DMS79 treated with DMSO at 0.1 percent for 48 hours (cell line): ENCODE measurements at places on chromosomes 5 and 9.

GRCh38 chr5:152332716-152333460, 72.2 kb downstream of the NMUR2 start:
- DNase-seq: no peak

DNA sequence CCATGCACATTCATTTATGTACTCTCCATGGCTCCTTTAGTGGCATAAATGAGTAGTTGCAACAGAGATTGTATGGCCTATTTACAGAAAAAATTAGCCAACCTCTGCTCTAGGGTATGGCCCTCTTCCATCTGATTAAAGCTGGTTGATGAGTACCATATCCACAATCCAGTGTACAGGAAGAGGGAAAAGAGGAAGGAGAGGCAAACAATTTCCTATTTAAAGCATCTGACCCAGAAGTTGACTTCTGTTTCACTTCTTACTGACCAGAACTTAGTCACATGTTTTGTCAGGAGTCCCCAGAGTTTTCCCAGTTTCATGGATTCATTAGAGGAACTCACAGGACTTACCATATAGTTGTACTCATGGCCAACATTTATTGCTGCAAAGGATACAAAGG, 68.6 kb upstream of the STARD4 start:
- DNase-seq: no peak

DNA sequence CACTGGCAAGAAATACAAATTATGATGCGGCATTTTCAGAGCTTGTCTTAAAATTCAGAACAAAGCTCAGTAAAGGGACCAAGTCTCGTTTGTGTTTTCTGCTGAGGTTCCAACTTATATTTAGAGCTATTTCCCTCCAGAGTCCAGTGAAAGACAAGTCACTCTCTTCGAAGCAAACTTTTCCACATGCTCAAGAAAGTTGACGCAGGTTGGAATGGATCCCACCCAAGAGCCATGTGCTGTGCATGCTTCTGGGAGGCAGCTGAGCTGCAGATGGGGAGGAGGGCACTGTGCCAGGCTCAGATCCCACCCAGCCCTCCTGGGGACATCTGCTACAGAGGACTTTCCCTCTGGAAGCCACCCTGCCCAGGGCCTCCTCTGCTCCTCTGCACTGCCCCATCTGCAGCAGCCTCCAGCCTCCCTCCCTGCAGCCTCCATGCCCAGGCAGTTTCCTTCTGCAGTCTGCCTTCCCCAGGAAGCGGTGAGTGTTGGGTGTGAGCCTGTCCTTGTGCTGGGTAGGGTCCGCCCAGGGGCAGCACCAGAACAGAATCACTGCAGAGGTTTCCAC, 75.3 kb downstream of the COL23A1 start:
- no peak for DNase-seq

GRCh38 chr5:14967166-14967565, 95.6 kb upstream of the ANKH start:
- DNase-seq: no peak

DNA sequence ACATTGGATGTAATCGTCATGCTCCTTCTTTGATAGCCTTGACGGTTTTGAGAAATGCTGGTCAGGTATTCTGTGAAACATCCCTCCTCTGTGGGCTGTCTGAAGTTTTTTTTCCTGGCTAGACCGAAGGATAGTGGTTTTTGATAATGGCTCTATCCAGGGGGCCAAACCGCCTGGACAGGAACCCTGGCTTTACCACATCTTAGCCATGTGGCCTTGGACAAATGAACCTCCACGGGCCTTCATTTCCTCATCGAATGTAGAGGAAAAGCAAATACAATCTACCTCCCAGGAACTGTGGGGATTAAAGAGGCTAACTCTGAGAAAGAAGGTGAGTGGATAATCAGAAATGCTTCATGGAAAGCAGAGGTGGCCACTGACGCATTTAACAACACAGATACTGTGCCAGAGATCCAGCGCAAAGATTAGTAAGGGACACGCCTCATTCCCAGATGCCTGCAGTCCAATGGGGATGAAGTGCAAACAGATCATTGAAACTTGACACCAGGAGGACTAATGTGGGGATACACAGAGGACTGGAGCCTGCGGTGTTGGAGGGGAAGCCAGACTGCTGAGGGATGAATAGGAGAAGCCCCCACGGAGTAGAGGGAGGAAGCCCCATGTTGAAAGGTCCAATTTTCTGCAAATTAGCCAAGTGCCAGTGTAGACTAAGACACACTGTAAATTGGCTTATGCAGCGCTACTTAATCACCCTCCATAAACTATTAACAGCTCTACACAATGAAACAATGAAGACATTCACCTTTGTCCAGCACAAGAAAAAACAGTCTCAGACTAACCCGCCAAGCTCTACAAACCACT, 41.6 kb downstream of the MYO10 start:
- DNase-seq: peak; percentile 77

- DNase-seq: no peak
Observed at GRCh38 chr9:112765281-112765680, 14.7 kb downstream of the SNX30 start.

- DNase-seq: no peak
Observed at GRCh38 chr5:139696894-139697658, 48.9 kb downstream of the CXXC5 start.

GRCh38 chr5:79408028-79408427, 105.9 kb downstream of the HOMER1 start:
- no peak for DNase-seq

GRCh38 chr9:20569525-20569924, 52.8 kb downstream of the MLLT3 start:
- no peak for DNase-seq

DNA sequence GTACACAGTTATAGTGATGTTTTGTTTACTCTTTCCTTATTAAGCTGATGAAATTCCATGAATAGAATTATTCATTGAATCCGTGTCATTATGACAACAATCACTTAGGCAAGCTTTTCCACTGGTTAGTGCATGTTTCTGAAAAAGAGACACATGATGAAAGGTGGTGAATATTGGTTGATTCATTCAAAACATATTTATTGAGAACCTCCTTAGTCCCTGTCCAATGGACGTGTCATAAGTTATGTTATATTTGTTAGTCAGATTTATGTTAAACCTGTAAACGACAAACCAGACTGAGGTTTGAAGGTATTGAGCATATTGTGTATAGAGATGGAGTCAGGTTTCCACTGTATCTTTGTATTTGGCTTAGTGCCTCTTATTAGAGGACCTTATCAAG, 1888.9 kb upstream of the CDH6 start:
- no peak for DNase-seq

DNA sequence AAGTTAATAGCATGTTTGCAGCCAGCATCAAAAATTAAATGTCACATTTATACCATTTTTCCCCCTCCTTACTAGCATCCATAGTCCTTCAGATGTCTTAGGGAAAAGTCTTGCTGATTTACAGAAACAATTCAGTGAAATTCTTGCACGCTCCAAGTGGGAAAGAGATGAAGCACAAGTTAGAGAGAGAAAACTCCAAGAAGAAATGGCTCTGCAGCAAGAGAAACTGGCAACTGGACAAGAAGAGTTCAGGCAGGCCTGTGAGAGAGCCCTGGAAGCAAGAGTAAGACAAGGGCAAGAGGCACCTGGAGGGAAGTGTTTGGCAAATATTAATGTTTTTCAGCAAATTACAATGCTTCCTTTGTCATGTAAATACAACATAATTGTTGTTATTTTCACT, 60.4 kb downstream of the RAB14 start:
- no peak for DNase-seq

DNA sequence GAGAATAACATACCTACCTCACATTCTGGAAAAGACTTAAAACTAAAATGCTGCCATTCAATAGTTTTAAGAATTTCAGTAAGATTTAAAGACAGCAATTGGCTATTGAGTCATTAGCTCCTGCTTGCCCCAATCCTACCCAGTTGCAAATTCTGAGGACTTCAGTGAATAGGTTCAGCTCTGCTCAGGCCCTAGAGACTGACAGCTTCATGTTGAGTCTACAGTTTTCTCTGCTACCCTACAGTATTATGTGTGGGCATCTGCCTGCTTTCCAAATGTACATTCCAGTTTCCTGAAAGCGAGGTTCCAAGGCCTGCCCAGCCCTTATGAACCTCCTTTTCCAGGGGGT, 61.5 kb downstream of the ARSB start:
- DNase-seq: no peak

DNA sequence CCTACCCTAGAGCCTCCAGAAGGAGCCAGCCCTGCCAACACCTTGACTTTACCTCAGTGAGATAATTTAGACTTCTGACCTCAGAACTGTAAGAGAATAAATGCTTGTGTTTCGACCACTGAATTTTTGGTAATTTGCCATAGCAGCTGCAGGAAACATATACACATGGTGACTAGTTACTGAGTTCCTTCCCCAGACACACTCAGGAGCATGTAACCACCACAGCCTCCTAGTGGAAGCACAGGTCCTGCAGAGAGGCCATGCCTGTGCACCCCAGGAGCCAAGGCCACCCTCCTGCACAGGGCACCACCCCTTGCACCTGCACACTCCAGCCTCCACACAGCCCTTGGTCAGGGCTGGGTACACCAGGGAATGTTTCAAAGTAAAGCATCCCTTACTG, 7.6 kb upstream of the CAMSAP1 start:
- no peak for DNase-seq

DNA sequence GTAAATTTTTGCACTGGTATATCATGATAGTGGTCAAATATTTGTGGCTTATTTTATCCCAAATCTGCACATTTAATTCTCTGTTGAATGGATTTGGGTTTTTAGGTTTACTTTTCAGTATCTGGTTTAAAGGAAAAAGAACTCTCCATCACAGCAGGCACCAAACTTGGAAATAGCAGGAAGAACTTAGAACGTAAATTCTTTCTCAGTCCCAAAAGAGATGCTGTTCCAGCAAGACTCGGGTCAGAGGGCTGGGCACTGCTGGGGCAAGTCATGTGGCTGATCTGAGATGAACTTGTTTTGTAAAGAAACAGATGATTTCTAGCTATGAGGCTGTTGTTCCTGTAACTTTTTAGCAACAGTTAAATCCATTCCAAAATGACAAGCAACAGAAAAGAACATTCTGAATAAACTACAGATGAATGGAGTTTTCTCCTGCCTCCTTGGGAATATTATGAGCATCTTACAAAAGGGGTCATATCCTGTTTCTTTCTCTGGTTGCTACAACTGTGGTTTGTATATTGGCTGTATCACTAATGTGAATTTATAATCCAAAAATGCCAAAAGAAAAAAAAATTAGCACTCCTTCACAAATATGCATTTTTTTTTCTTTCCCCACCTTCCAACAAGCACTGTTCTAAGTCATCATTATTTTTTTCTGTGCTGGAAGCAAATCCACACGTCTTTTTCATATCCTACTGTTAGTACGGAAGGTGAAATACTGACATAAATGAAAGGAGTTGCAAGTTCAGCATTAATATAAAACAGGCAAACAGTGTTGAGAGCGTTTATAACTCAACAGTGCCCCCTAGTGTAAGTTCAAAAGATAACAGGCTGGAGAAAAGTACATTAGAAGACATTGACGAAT, 31.1 kb downstream of the OR2K2 start:
- DNase-seq: peak; percentile 85

GRCh38 chr5:140828362-140828737, 590 bp downstream of the PCDHA6 start:
- no peak for DNase-seq

DNA sequence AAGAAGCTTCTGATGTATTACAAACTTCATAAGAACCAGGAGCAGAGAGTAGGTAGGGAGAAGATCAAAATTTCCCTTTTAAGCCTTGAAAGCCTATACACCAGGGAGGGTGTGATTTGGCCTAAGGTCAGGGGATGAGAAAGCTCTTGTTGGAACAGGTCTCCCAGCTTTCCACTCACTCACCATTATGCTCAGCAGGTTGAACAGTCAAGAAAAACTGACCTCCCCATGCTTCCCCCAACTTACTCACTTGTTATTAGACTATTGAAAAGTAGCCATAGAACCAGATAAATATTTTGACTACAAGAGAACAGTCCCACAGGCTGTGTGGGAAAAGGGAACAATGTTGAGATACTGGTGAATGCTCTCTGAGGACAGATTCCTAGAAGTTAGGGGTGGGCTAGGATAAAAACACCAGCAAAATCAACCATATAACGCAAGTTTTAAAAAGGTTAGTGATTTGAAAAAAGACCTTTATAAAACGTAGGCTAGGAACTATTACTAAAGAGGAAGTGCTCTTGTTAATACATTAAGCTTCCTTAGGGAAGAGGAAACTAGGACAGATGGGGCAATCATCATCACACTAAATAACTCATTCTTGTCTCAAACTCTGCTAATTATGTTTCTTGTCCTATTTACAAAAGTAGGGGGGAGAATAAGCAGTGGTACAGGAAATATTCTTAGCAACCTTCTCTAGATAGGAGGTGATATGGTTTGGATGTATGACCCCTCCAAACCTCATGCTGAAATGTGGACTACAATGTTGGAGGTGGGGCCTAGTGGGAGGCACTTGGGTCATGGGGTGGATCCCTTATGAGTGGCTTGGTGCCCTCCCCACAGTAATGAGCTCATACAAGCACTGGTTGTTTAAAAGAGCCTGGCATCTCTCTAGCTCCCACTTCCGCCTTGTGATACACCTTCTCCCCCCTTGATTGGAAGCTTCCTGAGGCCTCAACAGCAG, 31.0 kb downstream of the PCDHGC5 start:
- no peak for DNase-seq

- no peak for DNase-seq
Observed at GRCh38 chr5:31999470-31999869, 174.6 kb downstream of the GOLPH3 start.

- no peak for DNase-seq
Observed at GRCh38 chr5:74413403-74414048, 227.0 kb downstream of the ENC1 start.

DNA sequence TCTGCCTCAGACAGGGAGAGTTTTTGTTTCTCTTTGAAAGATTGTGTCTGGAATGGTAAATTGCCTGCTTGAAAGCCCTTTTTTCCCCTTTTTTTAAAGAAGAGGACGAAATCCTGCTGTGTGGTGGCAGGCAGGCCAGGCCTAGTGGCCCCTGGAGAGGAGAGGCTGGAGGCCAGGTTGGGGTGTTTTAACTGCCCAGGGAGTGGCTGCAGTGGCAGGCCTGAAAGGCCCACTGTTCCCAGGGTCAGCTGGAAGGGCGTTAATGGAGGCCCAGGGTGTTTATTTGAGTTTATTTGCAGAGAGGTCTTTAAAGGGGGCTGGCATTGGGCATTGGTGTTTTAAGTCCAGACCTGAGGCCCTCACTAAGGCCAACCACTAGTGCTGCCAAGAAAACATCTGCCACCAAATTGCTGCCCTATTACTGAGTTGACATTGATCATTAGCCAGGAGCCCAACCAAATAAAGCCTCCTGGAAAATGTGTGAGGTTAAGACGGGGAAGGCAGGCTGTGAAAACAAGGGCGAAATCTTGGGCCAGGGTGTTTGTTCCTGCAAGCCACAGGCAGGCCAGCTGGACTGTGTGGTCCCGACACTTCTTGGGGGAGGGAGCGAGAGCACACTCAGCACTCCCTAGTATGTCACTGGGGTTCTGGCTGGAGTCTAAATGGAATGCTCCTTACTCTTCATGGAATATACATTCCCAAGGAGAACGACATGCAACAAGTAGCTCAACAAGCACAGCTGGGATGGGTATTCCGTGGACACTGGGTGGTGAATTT, 5.0 kb downstream of the JADE2 start:
- DNase-seq: no peak

DNA sequence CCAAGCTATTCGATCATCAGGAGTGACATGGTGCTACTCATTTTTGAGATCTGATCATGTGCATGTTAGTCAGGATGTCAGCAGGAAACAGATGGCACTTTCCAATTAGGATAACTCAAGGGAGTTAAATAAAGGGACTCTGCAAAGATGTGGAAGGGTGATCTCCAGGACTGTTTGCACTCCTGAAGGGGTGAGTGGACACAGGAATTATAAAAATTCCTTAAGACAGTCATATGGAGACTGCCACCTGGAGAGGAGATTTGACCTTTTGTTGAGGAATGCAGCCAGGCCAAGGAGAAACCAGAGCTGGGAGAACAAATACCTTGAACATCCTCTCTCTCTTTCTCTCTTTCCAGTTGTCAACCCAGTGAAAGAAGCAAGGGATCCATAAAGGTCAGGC, 189.1 kb downstream of the GABRG2 start:
- DNase-seq: no peak
